ENCODE measurements at places on chromosomes 11 and 22.

DNA sequence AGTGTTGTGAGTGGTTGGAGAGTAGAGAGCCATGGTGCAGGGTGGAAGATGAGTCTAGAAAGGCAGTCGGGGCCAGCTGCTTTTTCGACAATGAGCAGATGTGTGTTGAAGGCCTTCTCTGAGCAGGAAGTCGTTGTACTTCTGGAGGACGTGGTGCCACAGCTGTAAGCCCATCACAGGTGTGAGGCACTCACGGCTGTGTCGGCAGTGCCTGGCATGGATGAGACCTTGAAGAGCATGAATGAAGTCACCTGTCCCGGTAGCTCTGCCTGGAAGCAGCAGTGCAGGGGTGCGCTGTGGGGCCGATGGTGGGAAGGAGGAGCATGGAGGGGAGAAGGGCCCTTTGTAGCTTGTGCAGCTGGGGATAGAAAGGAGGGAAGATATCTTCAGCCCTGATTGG lies 165.2 kb downstream of the PKNOX2 start:
- DNase-seq, result no peak

- DNase-seq, result no peak
Measured at GRCh38 chr11:14642873-14643696, 519 bp upstream of the PDE3B start.

GRCh38 chr11:61581931-61582330 lies 1.1 kb upstream of the SYT7 start:
- DNase-seq, result no peak

- DNase-seq, result no peak
Measured at GRCh38 chr11:416757-417621, 2.2 kb upstream of the SIGIRR start.

DNA sequence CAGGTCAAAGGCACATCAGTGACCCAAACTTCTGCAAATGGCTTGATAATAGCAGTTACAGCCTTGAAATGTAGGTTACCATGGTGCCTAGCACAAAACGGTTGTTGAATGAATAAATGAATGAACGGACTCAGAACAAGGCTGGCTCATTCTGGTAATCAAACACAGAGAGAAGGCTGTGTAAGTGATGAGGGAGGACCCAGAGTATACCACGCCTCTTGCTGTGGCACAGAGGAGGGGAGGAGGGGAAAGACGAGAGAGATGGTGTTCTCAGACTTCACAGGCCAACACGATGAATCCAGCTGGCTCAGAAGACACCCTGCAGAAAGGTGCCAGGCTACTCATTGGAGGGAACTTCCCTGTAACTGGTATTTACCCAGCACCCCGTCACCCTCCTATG lies 38.3 kb downstream of the PC start:
- no peak for DNase-seq

DNA sequence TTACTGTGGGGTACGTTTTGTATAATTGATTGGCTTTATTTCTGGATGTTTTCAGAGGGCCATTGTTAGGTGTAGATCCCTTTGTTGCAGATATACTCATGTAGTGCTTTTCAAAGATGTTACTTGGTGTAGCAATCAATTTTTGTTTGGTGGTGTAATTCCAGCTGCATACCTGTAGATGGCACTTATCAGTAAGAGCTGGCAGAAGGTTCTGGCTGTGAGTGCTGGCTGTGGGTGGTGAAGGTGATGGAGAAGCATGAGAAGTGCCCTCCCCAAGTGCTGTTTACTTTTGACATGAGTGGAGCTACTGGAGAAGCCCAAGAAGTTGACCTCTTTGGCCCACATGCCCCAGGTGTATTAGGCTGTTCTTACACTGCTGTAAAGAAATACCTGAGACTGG lies 1074.9 kb downstream of the FAM181B start:
- no peak for DNase-seq

GRCh38 chr22:46696614-46697013 lies 41.4 kb downstream of the CERK start:
- no peak for DNase-seq

GRCh38 chr11:60314635-60315321 lies 12.3 kb upstream of the MS4A6E start:
- DNase-seq, result no peak

DNA sequence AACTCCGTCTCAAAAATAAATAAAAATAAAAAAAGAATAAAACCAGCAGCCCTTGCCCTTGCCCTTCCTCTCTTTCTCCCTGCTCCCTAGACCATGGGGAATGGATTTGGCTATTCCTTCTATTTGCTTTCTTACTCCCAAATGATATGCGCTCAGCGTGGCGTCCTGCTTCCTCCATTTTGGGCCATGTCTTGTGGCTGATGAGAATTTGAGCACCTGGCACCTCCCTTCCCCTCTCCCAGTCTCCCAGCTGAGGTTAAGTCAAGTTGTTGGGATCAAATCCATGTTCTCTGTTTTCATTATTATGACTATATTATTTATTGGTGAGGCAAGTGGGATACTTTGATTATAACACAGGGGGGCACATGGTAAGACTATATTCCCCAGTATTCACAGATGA lies 10.8 kb upstream of the CTTN start:
- DNase-seq, result no peak

- no peak for DNase-seq
Measured at GRCh38 chr11:77284476-77285468, 16.7 kb downstream of the GDPD4 start.

GRCh38 chr22:33859311-33859710 lies 61.0 kb downstream of the LARGE1 start:
- DNase-seq, result no peak

GRCh38 chr22:30523646-30524489 lies 18.4 kb upstream of the SEC14L4 start:
- no peak for DNase-seq

DNA sequence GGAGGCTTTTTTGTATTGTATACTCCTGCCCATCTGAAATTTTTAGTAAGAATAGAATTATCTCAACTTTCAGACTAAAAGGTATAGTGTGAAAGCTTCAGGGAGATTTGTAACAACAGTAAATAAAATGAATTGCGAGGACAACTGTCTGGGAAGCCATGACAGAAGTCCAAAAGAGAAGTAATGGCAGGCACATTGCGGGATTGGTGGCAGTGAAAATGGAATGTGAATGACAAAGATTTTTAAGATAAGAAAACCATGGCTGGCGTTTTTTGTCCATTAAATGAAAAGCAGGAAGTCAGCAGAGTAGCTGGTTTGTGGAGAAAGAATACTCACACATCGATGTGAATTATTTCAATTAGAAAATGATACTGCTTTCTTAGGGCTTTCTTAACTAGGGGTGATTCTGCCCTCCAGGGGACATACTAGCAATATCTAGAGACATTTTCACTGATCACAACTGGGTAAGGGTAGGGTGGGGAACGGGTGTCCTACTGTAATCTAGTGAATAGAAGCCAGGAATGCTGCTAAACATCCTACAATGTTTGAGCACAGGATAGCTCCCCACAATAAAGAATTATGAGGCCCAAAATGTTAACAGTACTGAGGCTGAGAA lies 1.6 kb downstream of the NPAT start:
- DNase-seq, result no peak

DNA sequence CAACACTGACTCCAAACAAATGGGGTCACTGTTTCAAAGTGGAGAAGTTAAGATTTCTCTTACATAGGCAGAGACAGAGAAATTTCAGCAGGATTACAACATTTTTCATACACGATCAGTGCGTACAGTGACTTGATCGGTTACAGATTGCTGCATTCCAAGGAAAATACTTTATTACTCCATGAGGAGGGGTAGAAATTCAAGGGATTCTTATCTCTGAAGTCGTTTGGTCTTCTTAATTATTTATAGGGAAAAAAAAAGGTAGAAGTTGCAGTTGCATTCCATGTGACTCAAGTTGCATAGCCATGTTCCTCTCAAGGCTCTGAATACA lies 10.7 kb upstream of the SMIM38 start:
- DNase-seq, result no peak

Measured in occipital lobe (tissue), 3 donors.